ENCODE measurements at places on chromosomes 16 and 17.

DNA sequence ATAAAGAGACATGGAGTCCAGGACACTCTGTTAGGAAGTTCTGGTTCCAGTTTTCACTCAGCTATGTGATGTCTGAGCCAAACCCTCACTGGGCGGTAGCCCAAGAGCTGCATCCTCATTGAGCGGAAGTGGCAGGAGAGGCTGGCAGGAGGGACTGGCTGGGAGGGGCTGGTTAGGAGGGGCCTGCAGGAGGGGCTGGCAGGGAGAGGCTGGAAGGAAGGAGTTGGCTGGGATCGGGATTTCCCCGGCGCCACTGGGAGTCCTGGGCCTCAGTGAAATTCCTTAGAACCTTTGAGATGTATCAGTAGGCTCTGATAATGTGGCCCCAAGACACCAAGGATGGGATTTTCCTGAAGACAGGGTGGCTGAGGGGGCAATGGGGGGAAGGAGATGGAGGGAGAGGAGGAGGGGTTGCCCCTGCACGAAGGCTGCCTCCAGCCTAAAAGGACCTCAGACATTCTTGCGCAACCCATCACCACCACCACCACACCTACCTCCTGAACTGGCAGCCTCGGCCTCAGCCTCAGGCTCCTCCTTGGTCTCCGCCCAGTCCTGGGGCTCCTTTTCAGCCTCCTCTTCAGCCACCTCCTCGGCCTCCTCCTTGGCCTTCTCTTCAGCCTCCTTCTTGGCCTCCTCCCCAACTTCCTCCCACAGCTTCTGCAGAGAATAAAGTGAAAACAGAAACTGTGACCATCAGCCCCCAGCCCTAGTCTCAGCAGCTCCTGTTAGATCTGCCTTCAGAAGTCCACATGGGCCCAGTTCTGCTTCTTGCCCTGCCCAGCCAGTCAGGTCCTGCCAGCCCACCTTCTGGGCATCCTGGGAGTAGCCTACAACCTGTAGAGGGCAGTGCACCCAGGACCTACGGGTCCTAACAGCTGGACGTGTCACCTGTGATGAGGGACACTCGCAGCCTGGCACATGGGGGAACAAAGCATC, 31.7 kb downstream of the CNGB1 start:
- no peak for DNase-seq

DNA sequence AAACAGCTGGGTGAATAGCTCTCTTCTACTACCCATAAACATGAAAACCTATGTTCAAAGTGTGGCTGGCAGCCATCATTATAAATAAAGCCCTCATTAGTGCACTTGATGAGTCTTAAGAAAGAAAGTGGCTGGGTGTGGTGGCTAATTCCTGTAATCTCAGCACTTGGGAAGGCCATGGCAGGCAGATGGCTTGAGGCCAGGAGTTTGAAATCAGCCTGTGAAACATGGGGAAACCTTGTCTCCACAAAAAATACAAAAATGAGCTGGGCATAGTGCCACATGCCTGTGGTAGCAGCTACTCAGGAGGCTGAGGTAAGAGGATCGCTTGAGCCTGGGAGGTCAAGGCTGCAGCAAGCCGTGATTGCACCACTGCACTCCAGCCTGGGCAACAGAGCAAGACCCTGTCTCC, 28.3 kb upstream of the APPBP2 start:
- DNase-seq = no peak

GRCh38 chr17:72506773-72507172, 386.0 kb downstream of the SOX9 start:
- DNase-seq = no peak

- no peak for DNase-seq
Observed at GRCh38 chr17:78082988-78083387, 45.6 kb downstream of the TMC6 start.

DNA sequence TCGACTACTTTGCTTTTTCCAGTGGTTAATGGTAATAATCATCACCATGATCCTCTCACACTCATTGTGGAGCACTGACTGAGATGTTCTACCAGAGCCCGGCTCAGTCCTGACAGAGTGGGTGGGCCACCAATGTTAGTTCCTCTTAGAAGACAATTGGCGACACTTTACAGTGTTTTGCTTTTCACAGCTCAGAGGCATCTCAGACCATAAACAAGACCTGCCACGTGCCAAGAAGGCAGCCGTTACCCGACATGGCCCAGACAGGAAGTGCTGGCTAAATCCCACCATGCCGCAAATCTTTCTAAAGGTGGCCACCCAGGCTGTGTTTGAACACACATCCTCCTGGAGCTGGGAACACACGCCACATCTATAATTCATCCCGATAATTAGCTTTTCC, 103.7 kb downstream of the XYLT1 start:
- DNase-seq = peak; percentile 14

DNA sequence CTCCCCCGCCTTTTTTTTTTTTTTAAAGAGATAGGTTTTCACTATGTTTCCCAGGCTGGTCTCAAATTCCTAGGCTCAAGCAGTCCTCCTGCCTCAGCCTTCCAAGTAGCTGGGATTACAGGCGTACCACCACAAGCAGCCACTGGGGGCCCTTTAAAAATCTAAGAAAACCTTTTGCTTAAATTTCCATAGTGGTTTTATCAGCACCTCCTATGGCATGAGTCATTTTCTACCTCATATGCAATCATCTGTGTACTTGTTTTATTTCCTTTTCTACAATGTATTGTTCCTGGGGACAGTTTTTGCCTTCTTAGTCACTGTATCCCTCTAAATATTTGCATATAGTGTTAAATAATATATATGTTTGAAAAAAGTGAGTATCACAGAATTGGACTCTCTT, 29.2 kb downstream of the GNA13 start:
- DNase-seq = peak; percentile 39

DNA sequence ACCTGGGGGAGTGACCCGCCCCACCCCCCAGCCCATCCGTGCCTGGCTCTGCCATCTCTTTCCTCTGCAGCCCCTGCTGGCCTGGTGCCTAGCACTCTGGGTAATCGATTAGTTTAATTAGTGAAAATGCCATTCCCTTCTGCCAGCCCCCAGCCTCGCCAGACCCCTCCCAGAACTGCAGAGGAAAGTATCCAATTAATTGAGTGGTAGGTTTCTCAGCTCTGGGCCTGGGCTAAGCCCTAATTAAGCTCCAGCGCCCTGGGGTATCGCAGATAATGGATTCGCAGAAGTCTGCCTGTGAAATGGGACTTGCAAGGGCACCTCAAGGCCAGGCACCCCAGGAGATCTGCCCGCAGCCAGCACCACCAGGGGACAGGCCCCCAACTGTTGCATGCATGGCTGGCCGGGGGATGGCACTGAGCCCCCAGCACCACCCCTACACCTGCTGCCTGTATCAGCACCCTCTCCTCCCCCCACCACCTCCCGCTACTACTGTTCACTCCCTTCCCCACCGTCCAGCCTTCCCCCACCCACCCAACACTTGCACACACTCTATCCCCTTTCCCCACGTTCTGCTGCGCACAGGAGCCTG, 19.7 kb upstream of the SPPL2C start:
- no peak for DNase-seq

DNA sequence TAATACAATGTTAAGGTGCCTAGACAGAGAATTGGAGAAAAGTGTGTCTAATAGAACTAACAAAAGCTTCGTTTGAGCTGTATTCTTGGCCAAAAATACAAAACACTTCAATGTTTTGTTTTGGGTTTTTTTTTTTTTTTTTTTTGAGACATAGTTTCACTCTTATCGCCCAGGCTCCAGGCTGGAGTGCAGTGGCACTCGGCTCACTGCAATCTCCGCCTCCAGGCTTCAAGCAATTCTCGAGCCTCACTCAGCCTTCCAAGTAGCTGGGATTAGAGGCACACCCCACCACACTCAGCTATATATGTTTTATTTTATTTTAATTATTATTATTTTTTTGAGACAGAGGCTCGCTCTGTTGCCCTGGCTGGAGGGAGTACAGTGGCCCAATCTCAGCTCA, 38.3 kb upstream of the CARMIL2 start:
- DNase-seq = no peak

DNA sequence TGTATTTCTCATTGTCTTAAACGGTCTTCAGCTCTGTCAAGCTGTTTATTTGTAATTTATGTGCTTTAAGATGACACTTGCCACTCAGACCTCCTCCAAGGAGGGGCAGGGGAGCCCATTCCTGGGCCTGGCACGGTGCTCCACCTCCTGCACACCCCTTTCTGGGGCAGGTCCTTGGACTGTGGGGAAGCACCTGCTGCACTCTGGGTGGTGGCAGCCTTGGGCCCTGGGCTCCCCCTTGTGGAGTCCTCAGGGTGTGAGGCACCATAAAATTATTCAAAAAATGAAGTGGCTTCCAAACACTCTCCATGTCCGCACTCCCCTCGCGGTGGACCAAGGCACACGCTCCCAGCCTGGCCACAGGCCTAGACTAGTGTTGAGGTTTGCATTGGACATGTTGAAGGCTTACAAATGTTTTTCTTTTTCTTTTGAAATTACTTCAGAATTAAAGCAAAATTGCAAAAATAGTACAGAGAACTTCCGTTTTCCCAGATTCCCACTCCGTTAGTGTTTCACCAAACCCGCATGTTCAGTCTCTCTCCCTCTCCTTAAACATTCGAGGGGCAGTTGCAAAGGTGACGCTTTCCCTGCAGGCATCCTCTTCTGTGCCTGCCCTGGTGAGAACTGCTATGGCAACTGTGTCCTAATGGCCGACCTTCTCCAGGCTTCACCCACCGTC, 32.4 kb downstream of the FOXK2 start:
- DNase-seq = peak; percentile 82

DNA sequence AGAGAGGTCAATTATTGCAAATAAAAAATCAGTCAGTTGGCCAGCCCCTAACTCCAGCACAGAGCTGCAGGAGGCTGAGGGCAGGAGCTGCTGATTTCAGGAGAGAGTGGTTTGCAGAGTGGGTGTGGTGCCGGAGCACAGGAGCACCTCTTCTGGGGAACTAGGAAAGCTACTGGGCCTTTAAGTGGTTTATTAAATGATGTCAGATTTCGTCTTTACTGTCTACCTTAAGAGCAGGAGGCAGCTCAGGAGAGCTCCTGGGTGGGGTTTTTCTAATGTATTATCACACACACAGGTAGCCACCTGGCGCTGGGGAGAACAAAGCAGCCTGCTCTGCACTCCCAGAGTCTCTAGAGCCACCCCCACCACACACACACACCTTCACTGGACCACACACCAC, 11.5 kb upstream of the HAS3 start:
- DNase-seq = no peak

DNA sequence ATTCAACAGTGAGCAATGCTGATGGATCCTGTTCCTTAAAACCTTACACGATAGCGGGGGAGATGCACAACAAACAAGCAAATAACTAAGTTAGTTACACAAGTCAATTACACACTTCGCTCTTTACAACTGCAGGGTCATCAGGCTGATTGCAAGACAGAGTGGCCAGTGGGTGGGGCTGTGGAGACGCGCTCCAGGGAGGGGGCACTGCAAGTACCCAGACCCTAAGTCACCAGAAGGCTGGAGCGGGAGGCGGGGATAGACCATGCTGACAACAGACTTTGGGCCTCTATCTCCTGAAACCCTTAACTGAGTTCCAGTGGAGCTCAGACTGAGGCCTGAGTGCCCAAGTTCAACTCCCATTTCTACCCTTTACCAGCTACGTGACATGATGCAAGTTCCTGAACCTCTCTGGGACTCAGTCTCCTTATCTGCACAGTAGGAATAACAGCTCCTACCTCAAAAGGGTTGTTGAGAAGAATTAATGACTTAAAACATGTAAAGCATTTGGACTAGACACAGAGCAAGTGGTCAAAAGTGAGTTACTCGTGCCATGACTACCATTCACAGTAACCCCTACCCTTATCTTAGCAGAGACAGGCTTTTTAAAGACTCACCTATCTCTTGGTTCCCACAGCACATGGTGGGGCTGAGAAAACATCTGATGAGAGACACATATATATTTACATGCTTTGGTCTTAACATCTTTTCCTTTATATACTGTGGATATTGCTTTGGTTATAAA, 10.4 kb downstream of the CPPED1 start:
- DNase-seq = no peak

DNA sequence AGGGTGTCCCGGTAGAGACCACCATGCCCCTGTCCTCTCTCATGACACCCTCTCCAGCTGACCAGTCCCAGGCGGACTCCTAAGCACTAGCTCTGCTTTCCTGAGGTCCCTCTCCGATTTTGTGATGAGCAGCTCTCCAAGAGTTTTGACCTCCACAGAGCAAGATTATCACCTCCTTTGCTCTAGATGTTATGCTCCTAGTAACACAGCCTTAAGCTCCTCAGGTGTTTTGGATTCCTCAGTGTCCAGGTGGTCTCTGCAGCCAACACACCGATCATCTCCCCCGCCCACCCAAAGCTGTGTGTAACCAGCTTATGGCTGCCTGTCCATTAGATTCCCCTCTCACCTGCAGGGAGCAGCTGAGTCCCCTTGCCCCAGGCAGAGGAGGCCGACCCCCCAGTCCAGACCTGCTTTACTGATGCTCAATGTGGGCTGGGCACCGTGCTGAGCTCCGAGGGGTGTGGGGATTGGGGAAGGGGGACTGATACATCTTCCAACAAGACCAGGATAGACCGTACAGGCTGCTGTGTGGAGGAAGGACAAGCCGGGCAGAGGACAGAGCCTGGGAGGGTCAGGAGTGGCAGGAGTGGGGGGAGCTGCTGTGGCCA, 2.3 kb downstream of the TRPV3 start:
- no peak for DNase-seq

- DNase-seq = peak; percentile 10
Observed at GRCh38 chr16:80852261-80852872, 48.0 kb upstream of the CDYL2 start.

DNA sequence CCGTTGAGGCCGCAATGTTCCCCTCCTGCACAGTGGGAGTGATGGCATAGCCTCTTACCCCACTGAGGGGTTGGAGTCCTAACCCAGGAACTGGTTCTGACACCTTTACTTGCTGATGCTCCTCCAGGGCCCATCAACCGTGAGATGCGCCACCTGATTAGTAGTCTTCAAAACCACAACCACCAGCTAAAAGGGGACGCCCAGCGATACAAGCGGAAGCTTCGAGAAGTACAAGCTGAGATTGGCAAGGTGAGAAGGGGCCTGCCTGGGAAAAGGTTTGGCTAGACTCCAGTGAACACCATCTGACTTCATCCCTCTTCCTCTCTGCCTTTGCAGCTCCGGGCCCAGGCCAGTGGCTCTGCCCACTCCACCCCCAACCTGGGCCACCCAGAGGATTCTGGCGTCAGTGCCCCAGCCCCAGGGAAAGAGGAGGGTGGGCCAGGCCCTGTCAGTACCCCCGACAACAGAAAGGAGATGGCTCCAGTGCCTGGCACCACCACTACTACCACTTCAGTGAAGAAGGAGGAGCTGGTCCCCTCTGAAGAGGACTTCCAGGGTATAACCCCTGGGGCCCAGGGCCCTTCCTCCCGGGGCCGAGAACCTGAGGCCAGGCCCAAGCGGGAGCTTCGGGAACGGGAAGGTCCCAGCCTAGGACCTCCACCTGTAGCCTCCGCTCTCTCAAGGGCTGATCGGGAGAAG, 5.8 kb downstream of the RNF40 start:
- DNase-seq = no peak

GRCh38 chr17:61299517-61300513, 99.8 kb upstream of the TBX2 start:
- DNase-seq = no peak

All from stimulated activated naive CD8-positive, alpha-beta T cell treated with anti-CD3 and anti-CD28 coated beads, Interleukin-15, amount 100 ng/mL, for 72 hours (primary cell).